ENCODE measurements at places on chromosomes 7 and 10. TPM values are rescaled to one million over a fixed set of nuclear protein-coding genes. Genes with fewer than 3 reads are reported as not detected.

AS3MT gene
- total RNA-seq, result 1.7 TPM

ANKRD30A gene
- not detected for total RNA-seq

ANKRD7 gene
- total RNA-seq, result 0.42 TPM

TMEM176A gene
- 2.1 TPM for total RNA-seq

OR2A42 gene
- total RNA-seq, result 0.10 TPM

ANAPC16 gene
- 92.6 TPM for total RNA-seq

HTR7 gene
- total RNA-seq, result 2.1 TPM

MMP21 gene
- total RNA-seq, result 0.21 TPM

ANKRD1 gene
- total RNA-seq, result not detected

JAZF1 gene
- total RNA-seq, result 16.5 TPM

WEE2 gene
- total RNA-seq, result 0.31 TPM

PSTK gene
- total RNA-seq, result 8.4 TPM

SMNDC1 gene
- total RNA-seq, result 19.8 TPM

EVX1 gene
- not detected for total RNA-seq

ATP6V0E2 gene
- total RNA-seq, result 30.0 TPM

ADAM8 gene
- total RNA-seq, result 84.9 TPM

MMD2 gene
- not detected for total RNA-seq

SLC16A9 gene
- not detected for total RNA-seq

REPIN1 gene
- 49.2 TPM for total RNA-seq

AQP1 gene
- total RNA-seq, result 0.42 TPM

ENKUR gene
- total RNA-seq, result 10.0 TPM

ANKMY2 gene
- total RNA-seq, result 6.7 TPM

PNLIPRP2 gene
- total RNA-seq, result not detected

AKR1C8 gene
- 0.42 TPM for total RNA-seq

FZD8 gene
- total RNA-seq, result 0.94 TPM

SUV39H2 gene
- 6.3 TPM for total RNA-seq

TUBB8 gene
- total RNA-seq, result 0.21 TPM

CACNB2 gene
- not detected for total RNA-seq

CHST15 gene
- 23.9 TPM for total RNA-seq

CYP3A5 gene
- 0.10 TPM for total RNA-seq

CDCA7L gene
- 19.8 TPM for total RNA-seq

All from mononuclear cell (primary cell).